ENCODE measurements at places on chromosomes 2 and 18. TPM values are rescaled to one million over a fixed set of nuclear protein-coding genes. Genes with fewer than 3 reads are reported as not detected.

NAT8 gene
- total RNA-seq = not detected

FBLN7 gene
- 4.0 TPM for total RNA-seq

ARHGEF33 gene
- total RNA-seq = 0.37 TPM

RIT2 gene
- not detected for total RNA-seq

GAL3ST2 gene
- total RNA-seq = not detected

IL1F10 gene
- not detected for total RNA-seq

RIF1 gene
- 41.9 TPM for total RNA-seq

TMEM178A gene
- total RNA-seq = 4.2 TPM

MOCOS gene
- 3.6 TPM for total RNA-seq

MAP2 gene
- total RNA-seq = 25.2 TPM

LGALSL gene
- total RNA-seq = 24.6 TPM

DNAJB2 gene
- total RNA-seq = 58.6 TPM

DNA sequence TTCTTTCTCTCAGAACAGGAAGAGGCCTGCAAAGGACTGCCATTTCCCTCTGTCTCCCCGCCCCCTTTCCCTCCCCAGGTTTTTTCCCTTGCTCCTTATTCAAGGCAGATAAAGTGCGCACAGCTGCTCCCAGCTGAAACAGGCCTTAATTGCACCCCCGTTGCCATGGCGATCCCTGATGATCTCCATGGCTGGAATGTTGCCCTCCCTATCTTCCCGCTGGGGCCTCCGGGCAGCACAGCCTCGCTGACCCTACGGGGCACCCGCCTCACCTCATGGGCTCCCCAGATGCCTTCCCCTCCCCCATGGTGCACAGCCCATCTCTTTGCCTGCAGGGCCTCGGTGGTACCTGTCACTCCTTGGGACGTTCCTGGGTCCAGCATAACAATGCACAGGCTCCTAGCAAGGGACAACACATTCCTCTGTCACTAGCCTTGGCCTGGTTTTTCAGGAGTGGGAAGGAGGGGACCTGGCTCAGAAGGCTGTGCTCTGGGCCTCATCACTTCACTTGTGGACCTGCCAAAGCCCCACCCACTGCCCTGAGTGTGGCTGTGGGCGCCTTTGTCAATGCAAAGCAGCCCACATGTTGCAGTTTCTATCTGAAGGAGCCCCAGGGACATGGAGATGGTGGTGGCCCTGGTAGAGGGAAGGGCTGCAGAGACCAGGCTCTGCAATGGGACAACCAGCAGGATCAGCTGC, 115.0 kb downstream of the CELF4 start:
- no peak for DNase-seq
- no peak overlapping the region for H3K4me3 ChIP-seq
- no peaks in the 10 kb centered on the region for H3K36me3 ChIP-seq
- peaks cover 4% of the 10 kb centered on the region for H3K4me1 ChIP-seq
- H3K27me3 ChIP-seq = no peaks in the 10 kb centered on the region
- no peak overlapping the region for H3K27ac ChIP-seq

- H3K27me3 ChIP-seq = no peaks in the 10 kb centered on the region
- no peak overlapping the region for H3K4me3 ChIP-seq
- H3K27ac ChIP-seq = no peak overlapping the region
Measured at GRCh38 chr2:30808695-30809094, 1.4 kb upstream of the CAPN13 start.

GRCh38 chr2:128436479-128437203, 118.0 kb upstream of the HS6ST1 start:
- peaks cover 8% of the 10 kb centered on the region for H3K4me1 ChIP-seq
- H3K27ac ChIP-seq = no peak overlapping the region
- H3K27me3 ChIP-seq = no peaks in the 10 kb centered on the region

DNA sequence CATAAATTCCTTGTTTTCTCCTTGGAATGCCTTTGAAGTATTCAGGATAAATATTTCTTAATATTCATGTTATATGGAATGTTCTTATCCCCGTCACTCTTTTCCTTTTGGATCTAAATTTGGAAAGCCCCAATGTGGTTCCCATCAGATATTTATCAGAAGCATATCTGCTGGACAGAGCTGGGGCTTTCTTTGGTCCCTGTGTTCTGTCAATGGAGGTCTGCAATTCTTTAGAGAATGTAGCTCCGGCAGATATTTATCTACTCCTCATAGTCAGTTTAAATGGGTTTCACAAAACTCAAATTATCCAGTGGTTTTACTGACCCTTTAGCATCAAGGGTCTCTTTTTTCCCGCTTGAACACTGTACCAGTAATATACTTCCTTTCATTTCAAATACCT, 167.8 kb upstream of the SCN7A start:
- no peak for DNase-seq
- H3K4me1 ChIP-seq = no peaks in the 10 kb centered on the region
- no peak overlapping the region for H3K27ac ChIP-seq
- H3K36me3 ChIP-seq = no peaks in the 10 kb centered on the region
- no peak overlapping the region for H3K4me3 ChIP-seq
- H3K27me3 ChIP-seq = no peaks in the 10 kb centered on the region

- H3K27me3 ChIP-seq = no peaks in the 10 kb centered on the region
- no peaks in the 10 kb centered on the region for H3K4me1 ChIP-seq
- H3K27ac ChIP-seq = no peak overlapping the region
- no peaks in the 10 kb centered on the region for H3K36me3 ChIP-seq
Measured at GRCh38 chr18:27609221-27609620, 424.1 kb upstream of the CHST9 start.

DNA sequence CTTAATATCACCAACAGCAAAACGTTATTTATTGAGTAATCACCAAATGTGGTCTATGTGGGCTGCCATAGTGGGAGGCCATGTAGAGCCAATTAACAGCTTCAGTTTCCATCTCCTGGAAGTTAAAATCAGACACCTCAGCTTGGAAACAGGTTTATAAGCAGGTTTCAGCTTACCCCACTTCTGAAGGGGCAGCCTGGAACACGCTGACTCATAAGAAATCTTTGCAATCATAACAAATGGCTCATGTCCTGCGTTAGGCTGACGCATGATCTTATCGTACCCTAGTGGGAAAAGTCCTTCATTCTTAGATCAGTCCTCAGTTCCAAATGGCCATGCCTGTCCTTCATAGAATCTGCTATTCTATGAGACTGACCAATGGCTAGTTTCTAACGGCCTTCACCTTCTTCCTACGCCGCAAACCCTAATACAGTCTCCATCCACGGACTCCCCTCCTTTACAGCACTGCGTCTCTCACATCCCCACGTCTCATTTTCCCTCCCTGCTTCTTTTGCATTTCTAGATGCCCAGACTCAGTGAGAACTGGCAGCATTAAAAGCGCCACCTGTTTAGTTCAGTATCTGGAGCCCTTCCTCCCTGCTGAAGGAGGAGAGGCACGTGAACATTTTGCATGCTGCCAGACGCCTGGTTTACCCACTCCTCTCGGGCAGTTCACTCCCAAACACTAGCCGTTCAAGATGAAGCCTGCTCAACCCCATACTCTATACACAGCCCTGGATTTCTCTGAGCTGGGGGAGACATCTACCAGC, 24.2 kb upstream of the BZW1 start:
- no peaks in the 10 kb centered on the region for H3K36me3 ChIP-seq
- H3K27ac ChIP-seq = no peak overlapping the region
- H3K4me1 ChIP-seq = no peaks in the 10 kb centered on the region

DNA sequence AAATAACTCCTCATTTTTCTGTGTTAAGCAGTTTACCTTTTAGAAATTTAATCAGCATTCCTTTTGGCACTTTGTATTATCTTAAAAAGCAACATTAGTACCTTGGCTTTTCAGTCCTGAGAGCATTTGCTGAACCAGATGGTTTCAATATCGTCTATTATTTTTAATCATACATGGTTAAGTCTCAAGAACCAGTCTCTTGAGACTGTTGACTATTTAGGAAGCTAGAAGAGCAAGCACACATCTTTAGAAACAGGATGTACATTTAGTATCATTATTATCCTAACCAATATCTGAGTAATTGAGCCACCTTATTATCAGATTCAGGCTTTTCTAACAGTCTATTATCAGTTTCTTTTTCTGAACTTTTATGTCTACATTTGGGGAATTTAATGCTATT, 28.2 kb upstream of the ZEB2 start:
- H3K4me1 ChIP-seq = no peaks in the 10 kb centered on the region
- H3K4me3 ChIP-seq = no peak overlapping the region
- H3K27me3 ChIP-seq = no peaks in the 10 kb centered on the region

DNA sequence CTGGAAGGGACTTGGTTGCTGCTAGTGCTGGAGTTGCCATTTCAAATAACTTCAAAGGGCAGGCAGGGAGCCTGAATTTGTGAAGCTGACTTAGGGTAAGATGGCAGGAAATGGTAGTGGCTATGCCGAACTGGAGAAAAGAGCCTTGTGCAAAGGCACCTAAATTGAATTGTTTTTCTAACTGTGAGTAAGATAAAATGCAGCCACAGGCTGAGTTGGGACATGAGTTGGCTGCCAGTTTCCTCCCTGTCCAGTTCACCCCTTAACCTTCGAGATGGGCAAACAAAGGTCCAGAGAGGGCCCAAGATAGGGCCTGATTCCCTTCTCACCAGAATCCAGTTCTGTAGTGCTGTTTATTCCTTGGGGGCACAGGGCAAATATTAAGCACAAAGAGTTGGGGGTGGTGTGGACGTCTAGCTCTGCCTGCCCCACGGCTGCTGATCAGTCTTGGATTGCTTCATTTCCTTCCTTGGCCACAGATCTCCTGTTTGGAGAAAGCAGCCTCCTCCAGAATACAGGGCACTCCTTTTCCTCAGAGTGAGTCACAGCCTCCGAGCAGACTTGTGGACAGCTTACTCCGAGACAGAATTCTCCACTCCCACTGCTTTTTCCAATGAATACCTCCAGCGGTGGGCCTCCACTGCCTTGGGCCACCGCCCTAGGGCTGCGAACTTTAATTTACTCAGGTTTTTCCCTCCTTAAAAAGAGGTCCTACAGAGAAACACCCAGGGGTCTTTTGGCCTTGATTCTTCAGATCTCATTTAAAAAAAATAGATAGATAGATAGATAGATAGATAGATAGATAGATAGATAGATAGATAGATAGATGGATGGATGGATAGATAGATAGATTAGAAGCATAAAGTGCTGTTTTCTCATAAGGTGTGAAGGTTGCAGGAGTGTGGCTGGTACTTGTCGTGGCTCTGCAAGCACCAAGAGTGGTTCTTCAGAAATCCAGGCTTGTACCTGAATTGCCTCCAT, 18.4 kb upstream of the SLC20A1 start:
- peak overlapping the region; percentile 67 for H3K27ac ChIP-seq
- peak; percentile 72 for DNase-seq
- no peaks in the 10 kb centered on the region for H3K36me3 ChIP-seq
- H3K4me3 ChIP-seq = no peak overlapping the region
- H3K27me3 ChIP-seq = no peaks in the 10 kb centered on the region

DNA sequence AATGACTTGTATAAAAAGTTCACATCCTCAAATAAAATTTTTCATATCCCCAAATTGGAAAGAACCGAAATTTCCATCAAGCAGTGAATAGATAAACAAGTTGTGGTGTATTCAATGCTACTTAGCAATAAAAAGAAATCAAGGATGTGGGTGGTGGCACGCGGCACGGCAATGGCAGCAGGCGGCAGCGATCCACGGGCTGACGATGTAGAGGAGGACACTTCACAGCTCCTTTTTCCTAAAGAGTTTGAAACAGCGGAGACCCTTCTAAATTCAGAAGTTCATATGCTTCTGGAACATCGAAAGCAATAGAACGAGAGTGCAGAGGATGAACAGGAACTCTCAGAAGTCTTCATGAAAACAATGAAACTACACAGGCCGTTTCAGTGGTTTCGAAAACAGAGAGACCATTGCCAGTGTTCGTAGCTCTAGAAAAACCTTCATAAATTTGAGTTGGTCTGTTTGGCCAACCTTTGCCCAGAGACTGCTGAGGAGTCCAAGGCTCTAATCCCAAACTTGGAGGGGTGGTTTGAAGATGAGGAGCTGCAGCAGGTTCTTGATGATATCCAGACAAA, 9.8 kb upstream of the IL36A start:
- no peaks in the 10 kb centered on the region for H3K4me1 ChIP-seq
- DNase-seq = peak; percentile 38
- H3K36me3 ChIP-seq = no peaks in the 10 kb centered on the region
- H3K4me3 ChIP-seq = no peak overlapping the region

DNA sequence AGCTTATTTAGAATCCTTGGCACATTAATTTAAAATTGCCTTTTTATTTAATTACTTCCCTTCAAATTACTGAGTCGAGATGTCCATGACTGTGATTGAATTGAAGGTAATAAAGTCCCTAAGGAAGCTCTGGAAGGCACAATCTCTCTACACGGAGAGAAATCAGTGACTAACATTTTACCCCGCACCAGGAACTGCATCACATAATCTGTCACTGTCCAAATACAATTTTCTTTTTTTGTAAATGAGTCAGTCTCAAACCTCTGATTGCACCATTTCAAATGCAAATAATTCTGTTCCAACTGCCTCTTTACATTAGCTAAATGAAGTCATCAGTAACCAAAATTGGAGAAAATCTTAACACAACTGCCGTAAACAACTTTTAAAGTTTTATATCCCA, 311.9 kb downstream of the CCDC178 start:
- no peaks in the 10 kb centered on the region for H3K36me3 ChIP-seq
- no peak for DNase-seq
- H3K27ac ChIP-seq = no peak overlapping the region

GRCh38 chr2:97005353-97005752, 19.0 kb upstream of the FAM178B start:
- DNase-seq = no peak
- no peaks in the 10 kb centered on the region for H3K27me3 ChIP-seq
- no peaks in the 10 kb centered on the region for H3K4me1 ChIP-seq
- H3K27ac ChIP-seq = no peak overlapping the region

DNA sequence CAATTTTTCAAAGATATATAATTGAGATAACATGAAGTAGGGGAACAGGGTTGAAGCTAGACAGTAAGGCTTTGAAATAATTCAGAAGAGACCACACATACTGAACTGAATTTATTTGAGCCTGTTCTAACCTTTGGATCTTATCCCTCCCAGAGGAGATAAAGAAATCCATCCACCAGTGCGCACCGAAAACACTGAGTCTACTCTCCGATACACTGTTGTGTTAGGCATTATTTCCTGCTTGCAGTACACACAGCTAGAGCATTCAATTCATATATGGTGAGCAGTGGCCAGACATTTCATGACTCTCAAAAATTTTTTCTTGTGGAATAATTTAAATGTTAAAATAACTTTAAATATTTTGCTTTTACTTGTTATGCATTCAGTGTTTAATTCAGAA, 342.7 kb downstream of the GPD2 start:
- no peaks in the 10 kb centered on the region for H3K36me3 ChIP-seq
- no peaks in the 10 kb centered on the region for H3K27me3 ChIP-seq
- H3K4me1 ChIP-seq = no peaks in the 10 kb centered on the region

- H3K27ac ChIP-seq = no peak overlapping the region
- H3K4me1 ChIP-seq = peaks cover 3% of the 10 kb centered on the region
- DNase-seq = no peak
Measured at GRCh38 chr18:7383002-7383980, 152.4 kb downstream of the LRRC30 start.

GRCh38 chr2:8229546-8229986, 452.3 kb upstream of the ID2 start:
- DNase-seq = no peak
- H3K4me3 ChIP-seq = no peak overlapping the region
- H3K4me1 ChIP-seq = peaks cover 2% of the 10 kb centered on the region

GRCh38 chr2:223943135-223943534, 2.0 kb downstream of the WDFY1 start:
- H3K4me3 ChIP-seq = peak overlapping the region; percentile 88
- no peak for DNase-seq
- H3K27ac ChIP-seq = peak overlapping the region; percentile 96
- no peaks in the 10 kb centered on the region for H3K36me3 ChIP-seq

Measured in upper lobe of left lung (tissue), 6 donors.